GM04504 (cell line): ENCODE measurements at places on chromosomes 12 and 14.
A peak's percentile ranks its signal among the peaks of the same experiment; 100 is the strongest.

- no peak for DNase-seq
These were observed 59.9 kb downstream of the IRF2BPL start for GRCh38 chr14:76968621-76969063.

- DNase-seq: peak; percentile 60
These were observed 72.8 kb downstream of the IRF2BPL start for GRCh38 chr14:76955575-76956315.

DNA sequence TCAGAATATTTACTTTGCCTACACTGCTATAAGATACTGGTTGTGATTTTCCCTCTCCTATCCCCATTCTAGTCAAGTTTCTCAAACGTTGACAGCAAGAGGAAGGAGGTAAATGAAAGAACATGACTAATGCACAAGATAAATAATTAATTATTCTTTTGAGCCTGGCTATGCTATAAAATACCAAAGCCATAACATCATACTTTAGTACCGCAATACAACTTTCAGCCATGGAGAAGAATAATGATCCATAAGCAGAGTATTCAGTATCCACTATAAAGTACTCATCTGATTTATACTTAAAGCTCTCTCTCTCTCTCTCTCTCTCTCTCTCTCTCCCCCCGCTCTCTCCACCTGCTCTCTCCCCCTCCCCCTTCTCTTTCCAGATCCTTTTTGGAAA is 41.3 kb downstream of the TDG start:
- no peak for DNase-seq

DNA sequence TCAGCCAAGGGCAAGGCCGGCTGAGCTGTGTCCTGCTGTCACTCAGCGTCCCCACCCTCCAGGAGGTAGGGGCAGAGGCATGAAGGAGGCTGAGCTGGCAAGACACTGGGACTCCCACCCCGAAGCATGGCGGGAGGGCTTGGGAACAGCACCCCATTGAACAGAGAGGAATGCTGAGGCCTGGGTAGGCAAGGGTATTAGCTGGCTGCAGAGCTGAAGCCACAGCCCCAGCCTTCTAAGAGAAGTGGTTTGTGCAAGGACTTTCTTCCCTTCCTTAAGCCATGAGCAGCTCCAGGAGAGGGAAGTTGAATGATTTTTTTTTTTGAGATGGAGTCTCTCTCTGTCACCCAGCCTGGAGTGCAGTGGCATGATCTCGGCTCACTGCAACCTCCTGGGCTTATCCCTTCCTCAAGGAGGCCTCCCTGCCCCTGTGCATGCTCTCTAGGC is 6.6 kb upstream of the CFAP73 start:
- DNase-seq: no peak

- DNase-seq: no peak
These were observed 109.1 kb downstream of the DYRK2 start for GRCh38 chr12:67757651-67758050.

GRCh38 chr12:92657770-92658169 is 45.0 kb upstream of the PLEKHG7 start:
- no peak for DNase-seq

GRCh38 chr12:71299541-71300376 is 139.8 kb upstream of the LGR5 start:
- no peak for DNase-seq

DNA sequence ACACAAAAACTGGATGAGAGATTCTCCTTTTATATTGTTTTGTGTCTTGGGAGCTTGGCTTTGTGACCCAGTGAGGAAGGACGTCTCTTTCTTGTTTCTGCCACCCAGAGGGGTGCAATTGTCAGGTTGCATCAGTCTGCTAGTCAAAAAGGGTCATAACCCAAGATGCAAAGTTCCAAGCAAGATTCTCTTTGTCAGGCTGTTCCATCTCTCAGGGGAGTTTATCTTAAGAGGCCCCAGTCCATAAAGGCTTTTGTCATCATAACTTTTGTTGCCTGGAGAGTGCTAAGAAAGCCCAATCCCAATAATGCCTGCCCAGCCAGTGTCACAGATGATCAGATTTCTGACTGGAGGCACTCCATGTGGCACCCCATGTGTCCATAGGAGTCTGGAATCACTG is 444.9 kb downstream of the TRHDE start:
- DNase-seq: no peak

DNA sequence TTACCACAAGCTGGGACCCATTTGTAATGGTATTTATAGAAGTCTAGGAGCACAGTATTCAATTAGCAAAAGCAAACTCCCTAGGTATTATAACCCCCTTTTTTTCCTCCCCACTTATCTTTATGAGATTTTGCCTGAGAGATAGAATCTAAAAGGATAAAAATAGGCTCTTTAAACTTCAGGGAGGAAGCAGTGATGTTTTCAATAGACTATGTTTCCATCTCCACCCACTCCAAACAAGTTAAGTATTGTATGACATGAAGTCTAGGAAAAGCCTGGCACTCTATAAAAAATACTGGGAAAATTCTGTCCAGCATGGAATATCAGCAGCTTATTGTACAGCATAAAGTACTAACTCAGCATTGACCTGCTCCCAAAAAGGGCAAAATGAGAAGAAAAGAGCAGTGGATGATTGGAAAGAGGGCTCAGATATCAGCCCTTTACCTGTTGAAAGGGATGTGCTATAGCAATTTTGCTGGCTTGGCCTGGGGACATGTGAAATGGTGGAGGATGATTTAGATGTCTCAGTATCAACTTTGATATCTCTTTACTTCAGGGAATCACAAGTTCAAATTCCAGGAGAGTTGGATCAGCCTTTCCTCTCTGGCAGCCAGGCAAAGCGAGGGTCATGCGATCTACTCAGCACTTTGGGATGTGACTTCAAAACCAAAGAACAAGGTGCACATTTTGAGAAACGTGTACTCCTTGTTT is 72.4 kb downstream of the IGF1 start:
- no peak for DNase-seq

DNA sequence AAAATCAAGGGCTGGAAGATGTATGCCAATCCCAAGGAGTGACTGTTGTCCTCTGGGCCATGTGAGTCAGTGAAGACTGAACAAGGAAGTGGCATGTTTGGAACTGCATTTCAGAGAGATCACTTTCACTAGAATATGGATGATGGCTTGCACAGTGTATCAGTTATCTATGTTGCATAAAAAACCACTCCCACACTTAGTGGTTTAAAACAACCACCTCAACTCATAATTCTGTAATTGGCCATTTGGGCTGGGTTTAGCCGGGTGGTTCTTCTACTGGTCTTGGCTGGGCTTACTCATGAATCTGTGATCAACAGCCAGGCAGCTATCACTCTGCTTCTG is 15.4 kb downstream of the BDKRB1 start:
- DNase-seq: no peak

- no peak for DNase-seq
These were observed 1082.5 kb downstream of the BCL11B start for GRCh38 chr14:98189511-98189910.
